ENCODE measurements at places on chromosomes 6 and 20.

GRCh38 chr6:151850479-151851003, 43.1 kb downstream of the ESR1 start:
- DNase-seq, result no peak

- DNase-seq, result no peak
These were observed 9.4 kb downstream of the TREML2 start for GRCh38 chr6:41191569-41191968.

- DNase-seq, result no peak
These were observed 133.9 kb downstream of the HIVEP2 start for GRCh38 chr6:142810952-142811514.

- DNase-seq, result no peak
These were observed 27.6 kb downstream of the PKHD1 start for GRCh38 chr6:52059821-52060220.

GRCh38 chr20:39941245-39941644, 747.8 kb downstream of the MAFB start:
- no peak for DNase-seq

DNA sequence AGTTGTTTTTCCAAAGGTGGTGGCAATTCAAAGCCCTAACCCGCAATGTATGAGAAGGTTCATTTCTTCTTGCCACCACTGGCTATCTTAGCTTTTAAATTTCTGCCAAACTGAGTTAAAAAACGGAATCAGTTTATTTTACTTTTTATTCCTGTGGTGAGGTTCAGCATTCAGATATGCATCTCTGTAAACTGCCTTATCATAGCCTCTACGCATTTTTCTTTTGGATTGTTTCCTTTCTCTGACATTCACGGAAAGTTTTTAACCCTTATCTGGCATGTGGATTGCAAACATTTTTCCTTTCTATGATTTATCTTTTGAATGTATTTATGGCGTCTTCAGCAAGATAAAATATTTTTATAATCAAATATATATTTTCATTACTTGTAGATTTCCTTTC, 37.7 kb downstream of the AK9 start:
- no peak for DNase-seq

GRCh38 chr20:43492101-43492500, 15.4 kb upstream of the L3MBTL1 start:
- DNase-seq, result no peak

DNA sequence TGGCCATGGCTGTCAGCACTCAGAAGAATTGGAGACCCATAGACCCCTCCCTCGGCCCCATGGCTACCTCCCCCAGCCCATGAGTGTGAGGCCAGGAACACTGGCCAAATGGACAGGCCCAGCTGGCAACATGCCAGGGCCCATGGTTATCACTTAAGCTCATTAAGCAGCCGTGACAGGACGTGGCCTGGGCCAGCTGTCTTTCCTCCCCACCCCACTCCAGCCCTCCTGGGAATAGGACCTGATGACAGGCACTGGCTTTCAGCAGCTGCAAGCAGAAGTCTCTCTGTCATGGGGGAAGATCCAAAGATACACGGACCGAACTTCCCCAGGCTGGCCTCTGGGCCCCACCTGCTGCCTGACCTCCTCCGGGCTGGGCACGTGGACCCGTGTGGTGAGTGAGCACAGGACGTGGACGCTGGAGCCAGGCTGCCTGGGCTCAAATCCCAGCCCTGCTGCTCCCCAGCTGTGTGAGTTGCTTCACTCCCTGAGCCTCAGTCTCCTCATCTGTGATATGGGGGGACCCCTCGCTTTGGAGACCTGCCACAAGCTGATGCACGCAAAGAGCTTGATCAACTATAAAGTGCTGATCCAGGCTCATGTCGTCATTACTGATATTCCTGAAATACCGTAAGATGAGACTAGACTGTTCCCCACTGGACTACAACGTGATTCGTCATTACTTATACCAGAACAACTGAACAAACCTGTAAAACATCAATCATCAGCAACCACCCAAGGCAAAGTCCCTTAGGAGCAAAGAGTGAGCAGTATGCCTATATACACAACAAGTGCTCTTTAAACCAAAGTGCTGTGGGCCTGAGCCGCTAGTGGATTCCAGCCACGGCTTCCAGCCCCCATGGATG, 22.0 kb upstream of the VSTM2L start:
- DNase-seq, result no peak

- no peak for DNase-seq
These were observed 134.0 kb upstream of the MARCKS start for GRCh38 chr6:113723182-113723581.
